Colonic mucosa (tissue), 4 donors: ENCODE measurements at places on chromosomes 2 and 18.

DNA sequence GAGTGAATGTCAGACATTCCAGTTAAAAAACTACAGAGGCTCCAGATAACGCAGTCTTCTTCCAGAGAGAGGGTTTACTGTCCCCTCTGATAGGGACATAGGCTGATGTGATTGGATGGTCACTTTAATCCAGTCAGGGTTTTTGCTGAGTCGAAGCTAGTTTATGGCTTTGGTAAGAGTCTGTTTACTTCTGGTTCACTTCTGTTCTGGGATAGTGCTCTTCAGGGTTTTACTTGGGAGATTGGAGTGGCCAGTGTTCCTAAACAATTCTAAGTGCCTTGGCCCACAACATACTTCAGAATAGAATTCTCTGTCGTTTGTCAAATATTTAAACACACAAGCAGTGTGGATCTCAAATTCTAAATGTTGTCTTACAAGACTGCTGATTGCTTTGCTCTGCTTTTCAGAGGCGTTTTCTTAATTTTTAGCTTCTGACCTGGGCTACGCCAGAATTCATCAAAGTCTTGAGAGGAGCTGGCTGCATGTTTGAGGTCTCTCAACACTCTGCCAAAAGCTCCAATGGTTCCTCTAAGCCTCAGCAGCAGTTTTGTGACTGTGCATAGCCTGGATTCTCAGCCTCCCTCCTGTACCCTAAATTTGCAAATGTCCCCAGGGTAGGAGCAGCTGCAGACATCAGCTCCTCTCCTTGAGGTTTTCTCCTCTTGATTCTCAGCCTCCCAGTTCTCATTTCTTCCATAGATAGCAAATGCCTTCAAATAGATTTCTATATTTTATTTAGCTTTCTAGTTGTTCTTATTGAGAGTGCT, 105.8 kb downstream of the BABAM2 start:
- DNase-seq = no peak

GRCh38 chr2:71742953-71743601, 289.7 kb downstream of the DYSF start:
- peak; percentile 57 for DNase-seq

DNA sequence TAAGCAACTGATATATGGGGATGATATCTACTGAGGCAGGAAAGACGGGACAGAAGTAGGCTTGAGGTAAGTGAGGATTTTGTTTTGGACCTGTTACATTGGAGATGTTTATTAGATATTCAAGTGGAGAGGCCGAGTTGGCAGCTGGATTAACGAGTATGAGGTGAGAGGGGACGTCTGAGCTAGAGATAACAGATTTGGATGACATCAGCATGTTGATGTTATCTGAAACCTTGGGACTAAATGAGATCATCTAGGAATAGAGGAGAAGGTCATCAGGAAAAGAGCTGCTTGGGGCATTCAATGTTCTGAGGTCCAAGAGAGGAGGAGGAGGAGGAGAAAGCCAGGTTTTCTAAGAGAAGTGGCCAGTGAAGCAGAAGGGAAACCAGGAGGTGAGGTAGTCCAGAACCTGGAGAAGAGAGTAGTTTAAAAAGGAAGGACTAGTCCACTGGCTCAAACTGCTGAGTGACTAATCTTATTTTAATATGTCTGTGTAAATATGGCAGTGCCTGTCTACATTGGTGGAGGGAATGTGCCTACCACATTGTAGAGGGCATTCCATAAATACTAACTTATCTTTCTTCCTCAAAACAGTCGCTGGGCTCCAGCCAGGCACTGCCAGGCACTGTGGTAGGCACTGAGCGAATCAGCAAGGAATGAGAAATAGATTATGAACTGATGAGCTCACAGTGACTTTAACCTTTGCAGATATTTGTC, 488.3 kb downstream of the DLGAP1 start:
- DNase-seq = no peak

DNA sequence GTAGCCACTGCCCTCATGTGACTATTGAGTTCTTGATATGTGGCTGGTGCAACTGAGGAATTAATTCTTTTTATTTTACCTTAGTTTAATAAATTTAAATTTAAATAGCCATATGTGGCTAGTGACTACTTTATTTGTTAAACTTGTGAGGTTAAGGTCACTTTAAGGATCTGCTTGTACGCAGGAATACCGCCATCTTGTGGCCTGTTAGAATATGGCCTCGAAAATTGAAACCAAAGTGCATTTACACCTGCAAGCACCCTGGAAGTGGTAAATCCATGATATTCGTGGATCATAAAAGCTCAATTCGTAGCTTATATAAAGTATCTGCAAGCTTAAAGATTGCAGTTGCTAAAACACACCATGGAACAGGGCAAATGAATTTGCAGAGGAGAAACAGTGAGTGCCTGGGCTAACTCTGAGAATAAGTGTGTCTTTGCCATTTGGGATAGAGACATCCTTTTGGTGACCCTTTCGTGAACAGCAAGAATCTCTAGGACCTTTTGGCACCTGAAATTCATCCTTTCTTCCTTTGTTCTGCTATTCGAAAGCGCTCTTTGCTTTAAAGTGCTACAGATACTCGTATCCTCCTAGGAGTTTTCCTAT, 59.9 kb upstream of the REG3A start:
- peak; percentile 43 for DNase-seq

DNA sequence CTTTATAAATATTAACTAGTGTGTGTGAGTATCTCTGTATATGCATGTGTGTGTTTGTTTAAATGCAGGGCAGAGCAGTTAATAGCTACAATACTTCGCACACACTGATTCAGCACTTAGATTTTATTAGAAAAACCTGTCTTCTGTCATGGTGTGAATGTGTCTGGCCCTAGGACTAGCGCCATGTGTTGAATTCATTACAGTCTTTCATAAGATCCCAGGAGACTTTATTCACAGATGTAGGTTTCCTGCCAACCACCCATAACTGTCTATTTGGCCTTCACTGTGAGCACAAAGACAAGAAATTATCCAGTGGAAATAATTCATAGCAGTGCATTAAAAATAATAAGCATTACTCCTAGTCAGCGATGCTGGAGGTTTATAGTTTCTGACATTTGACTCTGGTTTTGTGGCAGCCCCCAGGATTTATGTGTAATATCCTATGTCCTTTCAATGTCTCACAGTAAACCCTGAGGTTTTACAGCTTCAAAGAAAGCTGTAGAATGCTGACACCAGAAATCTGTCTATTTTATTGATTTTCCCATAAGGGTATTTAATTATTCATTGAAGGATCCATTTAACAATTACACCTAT, 93.9 kb downstream of the ZNF804A start:
- no peak for DNase-seq

GRCh38 chr18:22813648-22814328, 119.3 kb upstream of the RBBP8 start:
- no peak for DNase-seq

DNA sequence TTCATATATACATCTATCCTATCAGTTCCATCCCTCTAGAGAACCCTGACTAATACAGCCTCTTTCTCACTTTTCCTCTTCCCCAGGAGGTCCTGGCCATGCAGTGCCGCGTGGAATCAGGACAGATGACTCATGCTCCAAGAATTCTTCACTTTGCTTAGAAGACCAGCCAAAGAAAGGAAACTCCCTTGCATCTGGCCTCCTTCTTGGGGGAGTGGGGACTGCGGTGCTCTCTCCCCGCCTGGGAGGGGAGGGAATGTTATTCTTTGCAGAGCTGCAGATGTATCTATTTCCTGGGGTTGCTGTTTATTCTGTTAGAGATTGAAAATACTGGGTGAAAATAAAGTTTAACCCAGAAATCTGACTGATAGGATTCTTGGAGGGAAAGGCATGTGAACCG, 111.5 kb upstream of the SH3BP4 start:
- no peak for DNase-seq

- peak; percentile 35 for DNase-seq
These were observed 1.3 kb upstream of the LYPD6 start for GRCh38 chr2:149329068-149329467.

DNA sequence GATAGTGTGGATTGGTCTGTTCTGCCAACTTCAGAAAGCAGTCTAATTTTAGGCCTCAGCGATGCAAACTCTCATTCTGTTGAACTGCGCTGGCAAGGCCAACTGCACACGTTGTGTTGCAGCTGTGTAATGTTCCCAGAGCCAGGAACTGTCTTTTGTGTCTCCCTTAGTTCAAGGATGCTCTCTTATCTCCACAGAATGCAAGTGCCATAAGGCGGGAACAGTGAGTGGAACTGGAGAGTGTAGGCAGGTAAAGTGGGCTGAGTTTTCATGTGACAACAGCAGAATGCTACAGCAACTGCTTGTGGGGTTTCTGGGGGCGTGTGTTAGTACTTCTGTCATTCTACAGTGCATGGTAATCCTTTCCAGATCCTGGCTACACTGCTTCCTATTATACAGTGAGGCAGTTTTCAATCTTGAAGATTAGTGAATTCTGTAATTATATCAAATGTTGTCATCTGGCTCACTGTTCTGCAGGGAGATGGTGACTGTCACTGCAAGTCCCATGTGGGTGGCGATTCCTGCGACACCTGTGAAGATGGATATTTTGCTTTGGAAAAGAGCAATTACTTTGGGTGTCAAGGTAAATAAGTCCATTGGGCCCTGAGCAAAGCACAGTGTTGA, 125.8 kb downstream of the LAMA3 start:
- DNase-seq = no peak

DNA sequence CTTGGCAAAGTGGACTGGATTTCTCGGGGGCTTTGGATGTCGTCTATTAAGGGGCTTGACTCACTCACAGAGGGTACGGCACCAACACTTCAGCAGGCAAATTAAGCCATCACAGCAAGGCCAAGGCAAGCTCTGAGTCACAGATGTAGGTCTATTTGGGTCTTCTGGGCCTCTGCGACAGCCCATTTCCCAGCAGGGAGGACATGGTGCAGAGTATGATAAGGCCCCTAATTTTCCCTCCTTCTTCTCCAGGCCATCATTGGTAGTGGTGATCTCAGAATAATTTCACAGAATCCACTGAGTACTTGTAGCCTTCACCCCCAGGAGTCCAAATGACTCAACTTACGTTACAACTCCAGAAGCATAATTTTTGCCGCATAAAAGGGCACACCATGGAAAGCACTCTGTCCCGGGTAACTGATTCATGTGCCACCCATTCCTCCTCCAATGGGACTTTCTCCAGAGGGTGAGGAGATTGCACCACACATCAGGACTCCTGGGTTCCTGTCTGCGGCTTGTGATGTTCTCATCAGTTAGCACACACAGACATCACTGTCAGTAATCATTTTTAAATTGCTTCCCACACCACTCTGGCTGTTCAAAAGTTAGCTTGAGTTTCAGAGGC, 164.9 kb downstream of the TXNL1 start:
- DNase-seq = no peak

GRCh38 chr2:217804791-217805667, 197.8 kb downstream of the TNS1 start:
- no peak for DNase-seq

GRCh38 chr2:32652555-32653209, 24.8 kb downstream of the TTC27 start:
- no peak for DNase-seq

- DNase-seq = no peak
These were observed 4.6 kb downstream of the C2orf81 start for GRCh38 chr2:74416778-74417177.

GRCh38 chr2:230796280-230796862, 68.4 kb upstream of the ITM2C start:
- no peak for DNase-seq

GRCh38 chr2:217513258-217513657, 489.5 kb downstream of the TNS1 start:
- no peak for DNase-seq

GRCh38 chr2:233756429-233757081, 3.5 kb upstream of the UGT1A1 start:
- DNase-seq = peak; percentile 35

DNA sequence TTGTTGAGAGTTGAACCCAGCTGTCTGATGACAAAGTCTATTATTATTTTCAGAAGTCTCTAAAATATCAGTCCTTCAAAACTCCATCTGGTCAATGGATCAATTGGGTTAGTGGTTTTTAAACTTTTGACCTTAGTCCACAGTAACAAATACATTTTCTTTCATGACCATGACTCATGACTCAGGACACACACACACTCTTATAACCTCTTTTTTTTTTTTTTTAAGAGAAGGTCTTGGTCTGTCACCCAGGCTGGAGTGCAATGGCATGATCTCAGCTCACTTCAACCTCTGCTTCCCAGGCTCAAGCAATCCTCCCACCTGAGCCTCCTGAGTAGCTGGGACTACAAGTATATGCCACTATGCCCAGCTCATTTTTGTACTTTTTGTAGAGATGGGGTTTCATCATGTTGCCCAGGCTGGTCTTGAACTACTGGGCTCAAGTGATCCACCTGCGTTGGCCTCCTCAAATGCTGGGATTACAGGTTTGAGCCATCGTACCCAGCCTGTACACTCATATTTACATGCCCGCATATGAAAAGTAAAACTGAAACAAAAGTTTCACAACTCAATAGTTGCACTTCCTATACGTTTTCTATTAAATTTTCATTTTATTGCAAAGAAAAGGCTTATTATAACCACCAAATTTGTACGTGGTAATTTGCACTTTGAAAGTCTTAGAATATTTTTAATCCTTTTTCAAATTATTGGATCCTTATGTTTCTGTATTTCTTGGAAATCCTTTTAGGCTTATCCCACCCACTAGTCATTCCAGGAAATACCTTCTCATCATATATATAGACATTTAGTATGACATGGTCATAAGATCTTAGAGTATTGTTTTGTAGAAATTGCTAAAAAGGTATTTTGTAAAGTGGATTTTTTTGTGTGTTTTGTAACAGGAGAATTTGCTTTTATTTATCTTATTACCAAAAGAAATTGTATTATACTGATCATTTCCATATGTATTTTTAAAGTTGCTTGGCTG, 199.0 kb downstream of the LPIN1 start:
- no peak for DNase-seq

DNA sequence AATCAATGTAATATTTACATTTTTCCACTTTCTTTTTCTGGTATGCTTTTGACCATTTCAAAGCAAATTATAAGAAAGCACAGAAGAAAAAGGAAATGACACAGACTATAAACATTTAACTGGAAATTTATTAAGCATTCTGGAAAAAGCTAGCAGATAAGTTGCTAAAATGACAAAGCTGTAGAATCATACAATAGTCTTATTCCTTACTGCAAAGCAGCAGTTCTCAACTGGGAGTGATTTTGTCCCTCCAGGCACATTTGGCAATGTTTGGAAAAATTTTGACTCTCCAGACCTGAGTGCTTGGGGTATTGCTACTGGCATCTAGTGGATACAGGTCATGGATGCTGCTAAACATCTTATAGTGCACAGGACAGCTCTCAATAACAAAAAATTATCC, 75.1 kb downstream of the MBD5 start:
- no peak for DNase-seq

DNA sequence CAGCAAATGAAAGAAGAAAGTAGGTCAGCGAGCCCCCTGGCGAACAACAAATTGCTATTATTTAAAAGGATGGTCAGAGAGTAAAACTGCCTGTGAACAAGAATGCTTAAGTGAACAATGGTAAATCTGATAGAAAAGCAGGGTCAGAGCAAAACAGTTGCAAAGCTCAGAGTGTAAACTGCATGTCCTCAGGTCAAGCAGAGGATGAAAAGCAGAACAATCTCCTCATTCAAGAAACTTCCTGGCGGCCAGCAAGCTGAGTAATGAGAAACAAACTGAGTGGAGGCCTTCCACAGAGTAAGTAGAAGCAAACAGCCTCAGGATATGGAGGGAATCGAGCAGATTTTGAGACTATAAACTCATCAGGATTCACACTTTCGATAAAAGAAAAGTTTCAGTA, 117.9 kb downstream of the PPP1R1C start:
- no peak for DNase-seq
